Stimulated activated CD4-positive, alpha-beta T cell treated with anti-CD3 and anti-CD28 coated beads, TNF-alpha, amount 100 ng/mL, for 4 hours (primary cell): ENCODE measurements at places on chromosomes 3 and 15.
A peak's percentile ranks its signal among the peaks of the same experiment; 100 is the strongest.

DNA sequence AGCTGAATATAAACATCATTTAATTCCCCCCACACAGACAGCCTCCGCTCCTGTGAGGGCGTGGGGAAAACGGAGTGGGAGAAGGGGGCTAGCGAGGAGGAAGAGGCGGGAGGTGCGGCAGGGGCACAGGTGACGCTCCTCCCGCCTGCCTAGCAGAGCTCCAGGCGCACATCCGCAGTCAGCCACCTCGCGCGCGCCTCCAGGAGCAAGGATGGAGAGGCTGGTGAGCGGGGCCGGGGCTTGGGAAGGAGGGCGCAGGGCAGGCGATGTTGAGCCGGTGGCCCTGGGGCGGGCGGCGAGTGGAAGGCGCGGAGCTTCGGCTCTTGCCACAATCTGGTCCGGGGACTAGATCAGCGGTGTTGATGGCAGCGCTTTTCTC, at the start of gene CD200:
TSS of gene CD200 (plus strand) at position 155 of the 379 bp plus-strand sequence. CDS start at position 212, 57 bp downstream.
- DNase-seq = peak; percentile 28

DNA sequence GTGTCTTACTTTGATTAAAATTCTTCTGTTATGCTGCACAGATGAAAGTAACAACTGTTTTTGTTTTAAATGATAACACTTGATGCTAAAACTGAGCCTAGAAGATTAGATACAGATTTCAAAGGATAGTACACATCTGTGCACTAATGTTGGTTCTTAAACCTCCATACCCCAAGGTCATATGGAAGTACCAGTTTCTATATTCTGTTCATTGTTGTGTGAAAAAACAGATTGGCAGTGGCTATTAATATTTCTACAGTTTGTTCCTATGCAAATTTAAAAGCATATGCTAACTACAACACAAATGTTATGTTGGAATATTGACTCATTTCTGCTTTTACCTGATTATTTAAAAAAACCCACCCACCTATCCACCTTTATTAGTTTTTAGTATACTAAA, 32.0 kb upstream of the GBE1 start:
- DNase-seq = no peak

- DNase-seq = no peak
These were observed 57.7 kb downstream of the GATM start for GRCh38 chr15:45320581-45321205.

GRCh38 chr3:79086514-79086913, 681.3 kb downstream of the ROBO1 start:
- DNase-seq = no peak

DNA sequence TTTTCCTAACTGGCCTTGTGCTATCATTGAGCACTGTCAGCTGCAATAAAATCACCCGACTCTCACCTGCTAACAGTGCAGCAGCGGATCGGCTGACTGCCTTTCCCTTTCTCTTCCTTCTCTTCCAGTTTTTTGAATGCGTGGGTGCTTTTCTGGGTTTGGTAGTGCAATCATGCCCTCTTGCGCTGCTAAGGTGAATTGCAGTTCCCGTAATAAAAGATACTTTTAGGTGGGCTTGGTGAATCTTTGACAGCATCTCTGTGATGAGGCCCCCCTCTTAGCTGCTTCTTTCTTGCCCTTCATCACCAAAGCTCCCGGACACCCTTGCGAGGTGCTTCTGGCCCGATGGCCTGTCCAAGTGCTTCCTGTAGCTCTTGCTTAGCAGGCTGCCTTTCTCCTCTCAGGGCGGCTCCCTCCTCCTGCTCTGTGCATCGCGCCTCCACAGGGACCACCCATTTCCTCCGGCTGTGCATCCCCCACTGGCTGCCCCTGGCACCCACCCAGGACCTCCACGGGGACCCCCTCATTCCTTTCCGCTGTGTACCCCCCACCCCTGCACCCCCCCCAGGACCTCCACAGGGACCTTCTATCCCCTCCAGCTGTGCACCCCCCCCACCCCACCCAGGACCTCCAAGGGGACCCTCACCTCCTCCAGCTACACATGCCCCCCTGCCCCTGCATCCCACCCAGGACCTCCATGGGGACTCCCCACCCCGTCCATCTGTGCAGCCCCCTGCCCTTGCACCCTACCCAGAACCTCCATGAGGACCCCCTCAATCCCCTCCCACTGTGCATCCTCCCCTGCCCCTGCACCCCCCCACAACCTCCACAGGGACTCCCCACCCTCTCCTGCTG, 50.8 kb upstream of the RPL32 start:
- DNase-seq = no peak

- DNase-seq = no peak
These were observed 8.0 kb upstream of the MORC1 start for GRCh38 chr3:109125902-109126301.

DNA sequence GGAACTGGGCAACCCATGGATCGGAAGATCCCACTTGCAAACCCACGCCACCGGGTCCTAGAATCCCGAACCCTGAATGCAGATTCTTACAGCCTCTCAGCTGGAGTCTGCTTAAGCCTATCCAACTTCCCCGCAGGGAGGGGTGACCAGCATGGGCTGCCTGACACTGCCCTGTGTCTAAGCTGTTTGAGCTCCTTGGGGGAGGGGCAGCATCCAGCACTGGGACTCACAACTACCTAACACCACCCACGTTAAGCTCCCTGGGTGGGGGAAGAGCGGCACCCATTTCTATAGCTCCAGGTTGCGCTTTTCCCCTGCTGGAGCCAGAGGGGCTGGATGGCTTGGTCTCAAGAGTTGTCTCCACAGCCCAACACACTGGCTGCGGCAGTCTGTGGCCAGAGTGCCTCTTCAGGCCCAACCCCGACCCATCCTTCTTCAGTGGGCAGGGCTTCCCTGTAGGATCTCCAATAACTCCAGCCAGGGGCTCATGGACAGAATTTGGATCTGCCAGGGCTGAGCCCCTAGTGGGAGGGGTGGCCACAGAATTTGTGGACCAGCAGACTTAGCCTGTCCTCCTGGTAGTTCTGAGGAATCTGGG, 649.2 kb downstream of the TUSC7 start:
- DNase-seq = no peak

GRCh38 chr3:162391301-162391700, 894.7 kb downstream of the OTOL1 start:
- DNase-seq = no peak

GRCh38 chr3:48962939-48963338, 27.1 kb upstream of the P4HTM start:
- DNase-seq = no peak

- no peak for DNase-seq
These were observed 79.9 kb upstream of the FAM98B start for GRCh38 chr15:38374029-38374428.

DNA sequence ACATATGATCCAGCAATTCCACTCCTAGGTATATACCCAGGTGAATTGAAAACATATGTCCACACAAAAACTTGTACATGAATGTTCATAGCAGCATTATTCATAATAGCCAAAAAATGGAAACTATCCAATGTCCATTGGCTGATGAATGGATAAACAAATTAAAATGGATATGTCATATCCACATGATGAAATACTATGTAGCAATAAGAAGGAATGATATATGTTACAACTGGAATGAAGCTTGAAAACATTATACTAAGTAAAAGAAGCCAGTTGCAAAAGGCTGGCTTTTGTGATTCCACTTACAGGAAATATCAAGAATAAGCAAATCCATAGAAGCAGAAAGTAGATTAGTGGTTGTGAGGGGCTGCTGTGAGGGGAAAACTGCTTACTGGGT, 33.7 kb downstream of the BNC1 start:
- DNase-seq = no peak
